ENCODE measurements at places on chromosomes 13 and 19.

GRCh38 chr13:113607056-113607888 lies 22.7 kb downstream of the TFDP1 start:
- no peak for DNase-seq

DNA sequence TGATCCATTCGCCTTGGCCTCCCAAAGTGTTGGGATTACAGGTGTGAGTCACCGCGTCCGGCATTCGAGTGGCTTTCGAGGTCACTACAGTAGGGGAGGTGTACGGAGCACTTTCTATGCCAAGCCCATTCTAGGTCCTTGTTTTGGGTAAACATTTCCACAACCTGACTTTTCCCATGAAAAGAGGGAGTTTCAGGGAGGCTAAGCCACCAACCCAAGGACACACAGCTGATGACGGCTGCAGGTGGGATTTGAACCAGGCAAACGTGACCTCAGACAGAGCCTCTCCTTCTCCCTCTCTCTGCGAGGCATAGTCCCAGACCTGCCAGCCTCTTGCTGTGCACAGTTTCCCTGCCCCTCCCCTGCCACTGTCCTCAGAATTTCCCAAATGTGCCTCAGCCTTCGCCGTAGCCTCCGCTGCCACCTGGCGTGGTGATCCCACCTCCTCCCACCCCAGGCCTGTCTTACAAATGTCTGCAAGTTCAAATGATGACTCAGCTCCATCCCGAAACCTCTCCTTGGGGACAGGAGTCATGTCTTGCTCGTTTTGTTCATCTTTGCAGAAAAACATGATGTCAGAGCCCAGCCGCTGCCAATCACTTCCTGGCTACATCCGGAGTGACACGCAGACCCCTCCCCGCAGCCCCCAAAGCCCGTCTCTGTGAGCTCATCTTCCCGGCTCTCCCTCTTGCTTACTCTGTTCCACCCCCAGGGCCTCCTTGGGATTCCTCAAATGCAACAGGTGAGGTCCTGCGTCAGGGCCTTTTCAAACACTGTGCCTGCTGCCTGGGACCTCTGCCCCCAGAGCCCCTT lies 6.6 kb upstream of the GADD45B start:
- no peak for DNase-seq

GRCh38 chr13:112753833-112754232 lies 64.0 kb downstream of the ATP11A start:
- no peak for DNase-seq

DNA sequence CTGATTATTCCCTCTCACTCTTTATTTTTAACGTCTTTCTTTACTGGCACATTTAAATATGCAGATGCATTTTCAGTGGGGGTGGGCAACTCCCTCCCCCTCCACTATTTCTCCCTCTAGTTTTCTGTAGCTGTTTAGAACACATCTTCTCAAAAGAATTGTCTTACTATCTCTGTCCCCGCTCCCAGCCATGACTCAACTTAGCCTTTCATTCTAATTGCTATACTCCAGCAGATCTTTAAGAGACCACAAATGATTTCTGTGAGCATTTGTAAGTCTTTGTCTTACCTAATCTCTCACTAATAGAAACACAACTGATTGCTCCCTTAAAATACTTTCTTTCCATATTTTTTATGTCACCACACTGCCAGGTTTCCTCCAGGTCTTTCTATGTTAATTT lies 350.9 kb downstream of the SPRY2 start:
- no peak for DNase-seq

DNA sequence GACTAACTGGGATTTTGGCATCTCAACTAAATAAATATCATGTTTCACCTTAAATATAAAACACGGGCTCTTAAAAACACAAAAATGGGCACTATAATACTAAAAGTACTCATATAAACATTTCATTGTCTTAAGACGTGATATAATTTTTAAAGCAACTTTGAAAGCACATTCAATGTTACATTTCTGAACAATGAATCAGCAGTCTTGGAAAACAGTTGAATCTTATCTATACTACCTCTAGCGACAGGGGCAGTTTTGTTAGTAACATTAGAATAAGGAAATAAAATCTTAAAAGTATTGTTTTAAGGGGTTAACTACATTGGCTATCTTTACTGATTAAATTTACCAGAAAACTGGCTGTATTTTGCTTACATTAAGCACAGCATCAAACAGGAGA lies 156.9 kb downstream of the UGGT2 start:
- no peak for DNase-seq

GRCh38 chr13:42992764-42993122 lies 702 bp upstream of the EPSTI1 start:
- DNase-seq, result no peak

DNA sequence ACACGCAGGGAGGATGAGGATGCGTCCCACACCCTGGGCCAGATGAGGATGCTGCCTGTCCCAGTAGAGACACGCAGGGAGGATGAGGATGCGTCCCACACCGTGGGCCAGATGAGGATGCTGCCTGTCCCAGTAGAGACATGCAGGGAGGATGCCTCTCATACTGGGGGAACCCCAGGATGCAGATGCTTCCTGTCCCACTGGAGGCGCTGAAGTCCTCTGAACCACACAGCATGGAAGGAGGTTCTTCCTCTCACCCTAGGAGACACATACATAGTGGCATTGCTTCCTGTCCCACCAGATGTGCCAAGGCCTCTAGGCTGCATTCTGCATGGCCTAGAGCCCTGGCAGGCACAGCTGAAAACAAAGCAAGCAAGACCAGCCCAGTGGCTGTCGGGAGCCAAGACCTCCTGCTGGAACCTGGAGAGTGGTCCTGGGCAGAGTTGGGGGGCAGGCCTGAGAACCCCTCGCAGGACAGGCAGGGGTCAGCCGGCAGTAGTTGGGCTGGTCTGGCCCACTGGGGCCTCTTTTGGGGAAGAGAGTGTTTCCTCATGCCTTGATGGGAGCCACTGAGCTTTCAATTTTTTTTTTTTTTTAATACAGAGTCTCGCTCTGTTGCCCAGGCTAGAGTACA lies 4.3 kb downstream of the HPN start:
- DNase-seq, result no peak

GRCh38 chr13:36736119-36736726 lies 62.4 kb downstream of the SERTM1 start:
- DNase-seq, result no peak

GRCh38 chr13:23966691-23967615 lies 69.7 kb upstream of the C1QTNF9B start:
- no peak for DNase-seq

- DNase-seq, result no peak
Observed at GRCh38 chr13:38784036-38784880, 97.4 kb downstream of the FREM2 start.

DNA sequence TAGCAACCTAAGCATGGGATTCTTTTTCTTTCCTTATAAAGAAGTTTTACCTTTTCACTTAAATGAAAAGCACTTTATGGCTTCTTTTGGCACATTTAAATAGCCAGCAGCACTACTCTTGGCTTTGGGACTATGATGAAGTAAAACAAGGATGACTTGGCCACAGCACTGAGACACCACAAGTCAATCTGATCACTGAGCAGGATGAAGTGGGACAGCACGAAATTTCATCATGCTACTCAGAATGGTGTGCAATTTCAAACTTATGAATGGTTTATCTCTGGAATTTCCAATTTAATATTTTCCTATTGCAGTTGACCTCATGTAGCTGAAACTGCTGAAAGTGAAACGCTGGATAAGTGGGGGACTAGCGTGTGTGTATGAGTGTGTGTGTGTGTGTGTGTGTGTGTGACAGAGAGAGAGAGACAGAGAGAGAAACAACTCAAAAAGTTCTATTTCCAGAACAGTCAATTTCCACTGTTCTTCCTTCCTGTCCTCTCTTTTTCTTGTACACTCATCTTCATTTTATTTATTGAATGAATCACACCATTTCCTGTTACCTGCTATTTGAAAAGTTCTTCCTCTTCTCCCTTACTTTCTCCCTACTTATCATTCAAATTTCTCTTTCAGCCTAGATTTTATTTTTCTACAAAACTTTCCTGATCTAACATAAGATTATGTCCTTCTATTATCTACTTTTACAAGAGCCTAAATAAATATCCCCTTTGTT lies 414.2 kb upstream of the MIR17HG start:
- no peak for DNase-seq

DNA sequence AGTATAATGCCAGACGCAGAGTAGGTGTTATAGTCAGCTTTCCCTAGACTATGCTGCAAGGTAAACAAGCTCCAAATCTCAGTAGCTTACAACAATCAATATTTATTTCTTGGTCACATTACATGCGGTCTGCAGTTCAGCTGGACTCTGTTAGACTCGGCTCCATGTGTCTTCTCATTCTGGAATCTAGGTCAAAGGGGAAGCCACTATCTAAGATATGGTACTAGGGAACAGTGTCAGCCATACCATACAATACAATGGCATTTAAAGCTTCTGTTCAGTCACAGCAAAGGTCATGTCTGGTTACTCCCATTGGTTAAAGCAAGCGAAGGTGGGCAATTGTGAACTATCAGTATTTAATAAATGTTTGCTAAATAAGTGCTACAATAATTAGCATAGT lies 65.3 kb upstream of the SERTM1 start:
- DNase-seq, result no peak

DNA sequence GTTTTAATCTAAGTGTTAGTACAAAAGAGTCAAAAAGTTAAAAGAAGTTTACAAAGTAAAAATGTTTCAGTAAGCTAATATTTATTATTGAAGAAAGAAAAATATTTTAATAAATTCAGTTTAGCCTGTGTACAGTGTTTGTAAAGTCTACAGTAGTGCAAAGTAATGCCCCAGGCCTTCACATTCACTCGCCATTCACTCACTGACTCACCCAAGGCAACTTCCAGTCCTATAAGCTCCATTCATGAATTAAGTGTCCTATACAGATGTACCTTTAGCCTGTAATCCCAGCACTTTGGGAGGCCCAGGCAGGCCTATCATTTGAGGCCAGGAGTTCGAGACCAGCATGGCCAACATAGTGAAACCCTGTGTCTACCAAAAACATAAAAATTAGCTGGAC lies 24.1 kb upstream of the AKAP11 start:
- no peak for DNase-seq

DNA sequence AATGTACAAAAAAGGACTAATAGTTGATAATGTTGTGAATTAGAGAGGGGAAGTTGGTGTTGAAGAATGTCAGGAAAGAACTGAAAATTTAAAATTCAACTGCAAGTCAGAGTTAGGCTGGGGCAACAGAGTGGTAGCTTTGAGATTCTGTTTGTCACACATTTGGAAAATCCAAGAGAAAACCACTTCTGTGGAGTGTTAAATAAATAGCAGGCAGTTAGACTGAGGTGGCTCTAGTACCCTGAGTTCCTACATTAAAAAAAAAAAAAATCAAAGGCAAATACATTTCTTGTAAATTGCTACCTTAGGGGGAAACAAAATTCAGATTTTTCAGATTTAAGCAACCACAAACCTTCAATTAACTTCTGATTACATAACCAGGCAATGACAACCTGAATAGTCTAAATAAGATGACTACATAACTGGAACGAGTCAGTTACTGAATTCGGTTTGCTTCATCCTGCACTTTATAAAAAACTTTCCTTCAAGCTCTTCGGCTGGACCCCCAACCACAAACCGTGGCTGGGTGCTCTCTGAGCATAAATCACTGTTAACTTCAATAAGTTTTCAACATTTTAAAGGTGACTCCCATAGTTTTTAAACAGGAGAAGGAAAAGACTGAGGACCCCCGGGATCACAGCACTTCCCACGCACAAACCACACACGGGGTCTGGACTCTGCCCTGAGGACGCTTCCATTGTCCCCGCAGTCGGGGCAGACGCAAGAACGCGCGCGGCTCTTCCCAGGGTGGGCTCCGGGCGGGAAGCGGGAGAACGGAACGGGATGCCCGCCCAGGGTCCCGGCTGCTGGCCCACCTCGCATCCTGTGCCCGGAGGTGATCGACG lies 725 bp downstream of the ZNF682 start:
- DNase-seq, result no peak

DNA sequence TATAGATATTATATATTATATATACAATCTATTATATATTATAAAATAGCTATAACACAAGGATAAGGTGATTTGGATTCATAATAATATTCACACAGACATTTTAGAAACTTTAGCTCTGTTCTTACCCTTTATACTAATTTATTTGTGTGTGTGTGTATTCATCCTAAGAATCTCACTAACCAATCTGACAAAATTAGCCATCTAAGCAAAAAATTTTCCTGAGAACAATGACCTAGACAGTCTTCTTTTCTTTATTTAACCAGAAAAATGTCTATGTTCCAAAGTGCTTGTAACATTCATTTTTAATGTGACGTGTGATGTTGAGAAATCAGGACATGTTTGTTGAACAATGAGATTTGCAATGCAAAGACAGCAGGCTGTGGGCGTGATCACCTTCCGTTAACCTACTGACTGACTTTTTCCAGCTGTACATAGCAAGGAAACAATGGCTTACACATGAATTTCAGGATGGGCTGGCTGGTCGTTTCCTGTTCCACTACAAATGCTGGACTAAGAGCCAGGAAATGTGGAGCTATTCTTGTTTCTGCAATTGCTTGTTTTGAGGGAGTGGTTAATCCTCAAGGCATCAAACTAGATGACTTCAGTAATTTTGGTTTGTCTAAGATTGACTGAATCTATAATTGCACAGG lies 634.6 kb upstream of the ARGLU1 start:
- DNase-seq, result no peak

- DNase-seq, result peak; percentile 45
Observed at GRCh38 chr19:46014941-46015686, 7.7 kb downstream of the PGLYRP1 start.

- no peak for DNase-seq
Observed at GRCh38 chr13:111322916-111323331, 2.5 kb downstream of the TEX29 start.

- DNase-seq, result no peak
Observed at GRCh38 chr13:99507986-99508385, 6.7 kb downstream of the TM9SF2 start.

DNA sequence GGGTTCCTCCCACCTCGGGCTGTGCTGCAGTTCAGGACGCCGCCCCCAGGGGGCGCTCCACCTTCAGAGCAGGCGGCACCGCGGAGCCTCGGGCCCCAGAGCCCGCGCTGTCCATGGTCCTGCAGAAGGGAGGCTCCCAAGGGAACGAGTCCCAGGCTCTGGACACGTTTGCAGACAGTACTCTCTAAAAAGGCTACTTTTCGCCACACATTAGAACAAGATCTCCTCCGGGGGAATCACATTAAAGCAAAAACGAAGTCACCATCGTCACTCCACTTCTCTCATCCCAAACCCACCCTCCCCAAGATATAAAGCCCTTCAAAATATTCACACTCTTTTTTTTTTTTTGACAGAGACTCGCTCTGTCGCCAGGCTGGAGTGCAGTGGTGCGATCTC lies 4.6 kb upstream of the SIGLEC10 start:
- DNase-seq, result peak; percentile 83
